ENCODE measurements at places on chromosomes 3 and 15. TPM values are rescaled to one million over a fixed set of nuclear protein-coding genes. Genes with fewer than 3 reads are reported as not detected.

The THRB gene
- 36.8 TPM for total RNA-seq

DNA sequence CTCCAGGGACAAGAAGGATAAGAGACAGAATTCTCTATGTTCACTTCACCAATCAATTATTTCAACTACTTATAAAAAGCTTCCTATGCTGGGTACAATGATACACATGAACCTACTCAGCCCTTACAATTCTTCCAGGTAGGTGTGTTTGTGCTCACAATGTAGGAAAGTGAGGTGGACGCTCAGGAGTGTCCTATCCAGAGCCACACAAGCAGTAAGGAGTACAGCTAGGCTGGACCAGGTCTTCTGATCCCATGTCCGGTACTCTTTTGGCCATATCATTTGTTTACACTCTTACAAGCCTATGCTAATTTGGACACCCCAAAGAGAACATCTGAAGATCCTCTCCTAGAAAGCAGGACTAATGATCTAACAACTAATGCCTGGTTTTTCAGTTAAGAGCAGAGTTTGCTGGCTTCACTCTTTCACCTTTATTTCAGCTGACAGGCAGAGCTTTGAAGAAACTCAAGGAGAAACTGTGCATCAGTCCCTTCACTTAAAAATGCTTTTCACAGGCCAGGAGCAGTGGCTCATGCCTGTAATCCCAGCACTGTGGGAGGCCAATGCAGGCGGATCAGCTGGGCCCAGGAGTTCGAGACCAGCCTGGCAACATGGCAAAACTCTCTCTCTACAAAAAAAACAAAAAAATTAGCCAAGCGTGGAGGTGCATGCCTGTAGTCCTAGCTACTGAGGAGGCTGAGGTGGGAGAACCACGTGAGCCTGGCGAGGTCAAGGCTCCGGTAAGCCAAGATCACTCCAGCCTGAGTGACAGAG is 27.5 kb downstream of the IGF2BP2 start:
- no peak for DNase-seq

GRCh38 chr3:2061360-2061759 is 37.3 kb upstream of the CNTN4 start:
- no peak for DNase-seq

GRCh38 chr3:94069194-94069813 is 6.4 kb downstream of the NSUN3 start:
- DNase-seq: no peak

GRCh38 chr3:195401943-195402342 is 40.9 kb downstream of the ACAP2 start:
- DNase-seq: no peak

DNA sequence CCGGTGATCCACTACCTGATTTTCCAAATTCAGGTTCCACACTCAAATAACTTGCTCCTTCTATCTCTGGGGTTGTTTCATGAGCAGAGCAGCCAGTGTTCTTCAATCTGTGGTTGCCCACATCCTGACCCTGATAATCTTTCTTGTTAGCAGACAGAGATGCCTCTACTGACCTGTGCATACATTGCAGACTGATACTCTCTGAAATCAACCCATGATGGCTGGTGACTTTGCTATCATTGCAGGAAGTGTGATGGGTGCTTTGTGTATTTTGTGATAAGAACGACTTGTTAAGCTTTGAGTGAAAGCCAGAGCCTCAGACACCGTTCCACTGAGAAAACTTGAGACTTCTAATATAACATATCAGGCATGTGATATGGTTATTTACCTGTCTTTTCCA is 39.9 kb downstream of the GATM start:
- DNase-seq: no peak

GRCh38 chr3:45889337-45889736 is 3.0 kb downstream of the CCR9 start:
- no peak for DNase-seq

- no peak for DNase-seq
These were observed 326.9 kb upstream of the CTNNB1 start for GRCh38 chr3:40872258-40872920.

DNA sequence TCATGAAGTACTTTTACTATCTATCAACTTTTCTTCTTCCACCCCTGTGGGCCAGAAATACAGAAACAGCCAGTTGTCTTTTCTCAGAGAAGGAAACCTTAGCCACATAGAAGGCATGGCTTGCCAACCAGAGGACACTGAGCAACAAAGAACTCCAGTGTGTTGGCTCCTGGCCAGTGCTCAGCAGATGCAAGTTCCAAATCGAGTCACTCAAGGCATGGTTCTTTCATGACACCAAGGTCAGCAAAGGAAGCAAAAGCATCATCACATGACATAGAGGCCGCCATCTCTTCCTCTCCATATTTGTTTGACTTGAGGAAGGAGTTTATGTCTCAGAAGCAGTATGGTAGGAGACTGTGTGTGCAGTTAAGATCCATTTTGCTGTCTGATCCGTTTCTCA is 92.2 kb downstream of the MYLK start:
- DNase-seq: no peak

DNA sequence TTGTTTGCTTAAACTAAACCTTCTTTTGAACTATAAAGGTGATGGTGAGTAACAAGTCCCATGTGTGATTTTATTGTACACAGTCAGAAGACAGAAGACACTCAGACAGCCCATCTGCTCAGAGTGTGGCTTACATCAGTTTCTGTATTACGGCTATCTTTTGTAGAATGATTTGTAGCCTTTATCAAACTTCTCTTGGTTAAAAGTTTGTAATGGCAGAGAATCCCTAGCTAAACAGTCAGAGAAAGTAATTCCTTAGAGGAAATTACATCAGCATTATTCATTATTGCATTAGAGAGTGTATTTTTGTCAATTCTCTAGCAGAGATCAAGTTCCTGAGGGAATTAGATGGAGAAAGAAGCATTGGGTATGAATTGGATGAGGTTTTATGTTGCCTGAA is 500.8 kb downstream of the CNTN4 start:
- no peak for DNase-seq

The CTXN2 gene
- not detected for total RNA-seq

The IRAK2 gene
- total RNA-seq: 20.3 TPM

The LSMEM2 gene
- total RNA-seq: not detected

The MKRN3 gene
- 1.1 TPM for total RNA-seq

DNA sequence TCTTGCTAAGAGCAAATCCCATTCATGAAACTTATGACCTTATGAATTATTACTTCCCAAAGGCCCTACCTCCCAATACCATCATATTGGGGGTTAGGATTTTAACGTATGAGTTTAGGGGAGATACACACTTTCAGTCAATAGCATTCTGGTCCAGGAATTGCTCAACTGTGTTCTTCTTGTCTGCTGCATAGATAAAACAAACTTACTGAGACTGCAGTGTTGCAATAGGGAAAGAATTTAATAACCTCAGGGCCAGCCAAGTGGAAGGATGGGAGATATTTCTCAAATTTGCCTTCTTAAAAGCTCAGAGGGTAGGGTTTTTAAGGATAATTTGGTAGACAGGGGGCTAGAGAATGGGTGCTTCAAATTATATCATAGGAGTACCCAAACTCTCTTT is 625.8 kb downstream of the OTOL1 start:
- no peak for DNase-seq

DNA sequence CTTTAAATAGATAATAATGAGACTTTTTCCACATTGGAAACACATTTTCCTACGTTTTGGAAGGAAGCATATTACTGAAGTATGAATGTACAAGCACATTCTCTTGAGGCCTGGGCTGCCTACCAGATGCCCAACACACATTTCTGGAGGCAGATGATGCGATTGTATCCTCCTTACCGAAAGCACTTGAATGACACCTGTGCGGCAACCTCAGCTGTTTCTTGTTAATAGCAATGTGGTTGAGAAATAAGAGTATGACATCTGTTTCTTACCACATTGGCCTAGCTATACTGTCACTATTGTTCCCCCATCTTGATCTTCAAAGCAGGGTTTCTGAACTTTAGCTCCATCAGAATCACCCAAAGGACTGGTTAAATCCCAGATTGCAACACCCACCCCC is 84.8 kb downstream of the ARPP21 start:
- DNase-seq: no peak

- DNase-seq: no peak
These were observed 48.7 kb upstream of the MDFIC2 start for GRCh38 chr3:70360979-70361760.

- no peak for DNase-seq
These were observed 40.8 kb downstream of the POLR2M start for GRCh38 chr15:57747206-57747896.

The AMIGO3 gene
- total RNA-seq: not detected

GRCh38 chr3:71805199-71805598 is 20.3 kb upstream of the PROK2 start:
- DNase-seq: no peak

DNA sequence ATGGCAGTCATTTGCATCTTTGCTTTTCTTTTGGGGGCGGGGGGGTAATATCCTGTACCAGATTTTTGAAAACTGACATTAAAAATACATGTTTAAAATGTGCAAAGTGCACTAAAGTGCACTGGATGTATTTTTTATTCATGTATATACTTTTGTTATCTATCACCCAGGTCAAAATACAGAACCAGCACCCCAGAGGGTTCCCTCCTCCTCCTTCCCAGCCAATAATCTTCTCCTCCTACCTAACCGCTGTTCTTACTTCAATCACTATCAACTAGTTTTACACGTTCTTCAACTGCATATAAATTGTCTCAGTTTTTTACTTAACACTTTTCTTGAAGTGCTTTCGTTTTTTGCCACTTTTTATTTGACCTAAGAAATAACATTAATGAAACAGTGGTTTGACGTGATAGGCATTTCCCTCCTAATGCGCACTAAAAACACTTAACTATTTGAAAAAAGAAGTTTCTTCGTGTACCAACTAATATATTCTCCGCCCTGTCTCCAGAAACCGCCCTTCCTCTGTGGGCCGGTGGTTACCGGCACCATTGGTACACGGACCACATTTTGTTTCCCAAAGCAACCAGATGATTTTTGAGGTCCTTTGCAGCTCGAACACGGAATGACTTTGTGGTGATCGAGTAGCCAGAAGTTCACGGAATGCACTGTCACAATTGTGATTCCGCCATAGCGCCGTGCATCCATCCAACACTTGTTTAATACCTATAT is 836 bp upstream of the AKAP13 start:
- no peak for DNase-seq

The GOLGA8R gene
- 9.9 TPM for total RNA-seq

The SCN11A gene
- total RNA-seq: 34.5 TPM

GRCh38 chr3:134932035-134932434 is 137.0 kb downstream of the EPHB1 start:
- DNase-seq: no peak

DNA sequence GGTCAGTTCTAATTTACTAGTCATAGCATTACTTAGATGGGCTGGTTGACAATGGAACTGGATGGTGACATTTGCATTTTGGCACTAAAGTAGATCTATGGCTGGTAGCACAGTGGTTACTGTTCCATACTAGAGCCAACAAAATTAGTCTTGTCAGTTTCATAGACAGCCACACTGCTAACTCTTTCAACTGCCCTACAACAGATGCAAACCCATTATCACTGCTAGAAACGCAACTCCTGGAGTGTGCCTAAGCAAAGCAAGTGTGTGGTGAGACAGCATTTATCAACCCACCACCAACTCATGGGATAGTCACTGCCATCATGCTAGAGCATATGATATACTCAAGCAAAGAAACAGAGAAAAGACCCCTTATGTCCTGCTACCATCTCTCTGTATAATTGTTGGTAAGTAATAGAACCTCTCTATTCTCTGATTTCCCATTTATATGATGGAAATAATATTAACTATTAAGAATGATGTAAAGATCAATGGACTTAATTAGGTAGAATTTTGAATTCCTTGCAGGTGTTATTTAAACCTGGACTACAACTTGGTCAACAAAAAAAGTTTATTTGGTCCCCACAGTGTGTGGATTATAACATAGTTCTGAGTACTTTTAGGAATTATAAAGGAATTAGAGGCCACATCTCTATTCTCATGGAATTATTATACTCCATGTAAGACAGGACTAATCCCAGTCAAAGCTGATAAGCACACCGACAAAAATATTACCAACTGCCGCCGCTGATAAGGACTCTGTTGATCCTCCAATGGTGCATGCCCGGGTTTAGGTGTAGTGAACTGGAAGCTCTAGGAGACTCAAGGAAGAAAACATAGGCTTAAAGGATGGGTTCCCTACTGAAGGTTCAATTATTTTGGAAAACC is 19.9 kb upstream of the ABHD5 start:
- no peak for DNase-seq

DNA sequence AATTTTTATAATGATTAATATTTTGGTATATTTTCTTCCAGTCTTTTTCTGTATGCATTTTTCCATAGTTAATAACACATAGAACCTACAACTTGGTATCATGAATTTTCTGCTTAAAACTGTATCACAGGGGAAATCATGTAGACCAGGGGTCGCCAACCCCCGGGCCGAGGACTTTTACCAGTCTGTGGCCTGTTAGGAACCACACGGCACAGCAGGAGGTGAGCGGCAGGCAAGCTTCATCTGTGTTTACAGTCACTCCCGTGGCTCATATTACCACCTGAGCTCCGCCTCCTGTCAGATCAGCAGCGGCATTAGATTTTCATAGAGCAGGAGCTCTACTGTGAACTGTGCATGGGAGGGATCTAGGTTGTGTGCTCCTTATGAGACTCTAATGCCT is 54.7 kb downstream of the RPL22L1 start:
- no peak for DNase-seq

DNA sequence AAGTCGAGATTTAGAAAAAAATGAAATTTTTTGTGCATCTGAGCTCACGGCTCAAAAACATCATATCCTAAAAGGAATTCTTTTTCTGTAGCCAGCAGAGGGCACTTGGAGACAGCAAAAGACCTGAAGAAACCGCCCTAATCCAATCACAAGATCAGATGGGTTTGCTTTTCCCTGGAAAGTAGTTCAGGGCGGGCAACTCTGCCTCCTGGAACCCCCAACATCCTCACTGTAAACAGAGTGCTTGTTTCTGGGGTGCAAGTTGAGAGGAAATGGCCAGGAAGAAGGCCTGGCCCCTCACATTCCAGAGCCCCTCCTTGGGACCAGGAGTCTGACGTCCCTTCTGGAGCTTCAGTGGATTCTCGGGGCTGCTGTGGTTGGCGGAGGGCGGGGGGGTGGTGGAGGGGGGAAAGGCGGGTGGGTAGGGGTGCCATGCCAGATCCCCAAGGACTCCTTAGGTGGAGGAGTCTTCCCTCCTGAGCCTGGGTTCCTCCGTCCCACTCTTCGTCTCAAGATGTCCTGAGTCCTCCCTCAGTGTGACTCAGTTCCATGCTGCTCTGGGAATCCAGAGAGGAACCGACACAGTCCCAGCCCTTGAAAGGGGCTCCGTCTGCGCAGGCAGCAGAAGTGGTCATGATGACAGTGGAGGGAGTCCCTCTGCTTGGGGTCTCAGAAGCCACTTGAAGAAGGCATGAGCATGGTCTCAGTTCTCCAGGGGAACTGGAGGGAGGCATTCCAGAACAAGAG is 35.9 kb downstream of the CCK start:
- no peak for DNase-seq

- DNase-seq: no peak
These were observed 438.8 kb upstream of the TGFBR2 start for GRCh38 chr3:30167541-30168011.

DNA sequence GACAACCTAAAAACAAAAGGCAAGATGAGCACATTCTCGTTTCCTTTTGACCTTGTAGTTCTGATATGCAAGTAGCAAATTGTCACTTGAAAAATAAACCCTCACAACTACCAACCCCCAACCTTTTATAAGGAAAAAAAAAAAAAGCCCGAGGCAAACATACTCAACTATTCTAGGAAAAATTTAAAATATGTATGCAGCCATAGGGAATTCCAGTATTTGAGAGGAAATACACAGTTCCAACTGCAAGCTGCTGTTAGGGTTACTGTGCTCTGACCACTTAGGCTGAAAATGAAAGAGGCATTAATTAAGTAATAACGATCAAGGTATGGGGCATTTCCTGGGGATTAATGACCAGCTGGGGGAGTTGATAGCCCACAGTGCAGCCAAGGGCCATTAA is 281.9 kb upstream of the DPH6 start:
- DNase-seq: no peak

- DNase-seq: peak; percentile 81
These were observed 53.1 kb downstream of the CACNA2D2 start for GRCh38 chr3:50450209-50450921.
